NCI-H1436 (cell line): ENCODE measurements at places on chromosomes 3 and 15.

GRCh38 chr3:47613722-47614121 is 35.1 kb upstream of the CSPG5 start:
- no peak for DNase-seq

GRCh38 chr3:97901313-97902248 is 70.7 kb downstream of the RIOX2 start:
- no peak for DNase-seq

- no peak for DNase-seq
Observed at GRCh38 chr3:116444115-116444747, 1.1 kb downstream of the LSAMP start.

GRCh38 chr15:64651601-64652191 is 123.7 kb downstream of the RBPMS2 start:
- DNase-seq = peak; percentile 16

- DNase-seq = no peak
Observed at GRCh38 chr3:112649478-112649735, 8.5 kb upstream of the CCDC80 start.

- DNase-seq = no peak
Observed at GRCh38 chr3:148923592-148923991, 58.5 kb downstream of the CPA3 start.

GRCh38 chr15:31065824-31066223 is 35.7 kb downstream of the TRPM1 start:
- no peak for DNase-seq

DNA sequence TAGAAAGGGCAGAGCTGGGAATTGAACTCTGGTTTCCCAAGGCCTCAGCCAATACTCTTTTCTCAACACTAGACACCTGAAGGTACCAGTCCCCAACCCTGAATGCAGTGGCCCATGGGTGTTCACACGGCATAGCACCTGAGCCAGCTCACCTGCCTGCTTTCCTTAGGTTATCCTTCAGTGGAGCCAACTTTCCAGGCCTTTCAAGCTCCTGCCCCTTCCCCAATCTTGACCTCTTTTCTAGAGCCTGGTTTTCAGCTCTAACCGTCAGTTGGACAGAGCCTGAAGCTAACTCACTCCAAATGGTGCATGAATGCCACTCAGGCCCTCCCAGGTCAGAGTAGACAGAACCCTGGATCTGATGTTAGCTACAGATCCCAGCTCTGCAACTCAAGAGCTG is 66.1 kb upstream of the ITGA11 start:
- DNase-seq = no peak

DNA sequence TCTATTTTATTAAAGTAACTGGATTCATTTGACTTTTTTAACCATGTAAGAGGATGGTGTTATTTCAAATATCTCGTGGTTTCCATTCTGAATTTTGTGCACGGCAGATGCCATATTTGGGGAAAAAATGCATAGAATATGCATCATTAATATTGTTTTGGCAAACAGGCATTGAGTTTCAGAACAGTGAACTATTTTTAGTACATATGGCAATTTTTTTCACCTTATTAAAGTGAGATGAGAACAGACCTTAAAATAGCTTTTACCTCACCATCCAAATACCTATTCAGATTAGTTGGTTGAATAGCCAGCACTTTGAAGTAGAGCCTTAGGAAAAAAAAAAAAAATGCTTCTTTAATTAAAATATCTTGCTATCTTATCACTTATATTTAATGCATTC is 117.3 kb upstream of the FLNB start:
- DNase-seq = no peak

GRCh38 chr3:67458896-67459530 is 195.4 kb downstream of the SUCLG2 start:
- no peak for DNase-seq
